Activated CD8-positive, alpha-beta memory T cell treated with anti-CD3 and anti-CD28 coated beads, Interleukin-2, amount 50 U/mL, for 4 hours (primary cell): ENCODE measurements at places on chromosomes 6 and 20.

DNA sequence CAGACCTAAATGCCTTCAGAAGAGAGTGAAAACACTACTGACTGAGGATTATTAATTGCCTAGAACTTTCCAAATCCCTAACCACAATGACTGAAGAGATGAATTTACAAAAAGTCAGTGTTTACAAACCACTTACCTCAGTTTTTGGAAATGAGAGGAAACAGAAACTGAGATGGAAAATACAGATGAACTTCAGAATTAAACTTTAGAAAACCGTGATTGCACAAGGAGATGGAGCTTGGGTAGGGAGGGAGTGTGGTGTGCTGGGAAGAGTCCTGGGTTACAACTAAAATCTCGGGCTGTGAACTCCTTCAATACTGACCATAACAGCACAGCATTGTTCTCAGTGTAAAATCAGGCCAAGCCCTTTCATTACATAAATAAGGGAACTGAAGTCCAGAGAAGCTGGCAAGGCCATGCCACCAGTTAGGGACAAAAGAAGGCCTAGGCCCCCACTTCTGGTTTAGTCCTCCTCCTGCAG is 4.0 kb downstream of the ELMO2 start:
- no peak for DNase-seq

DNA sequence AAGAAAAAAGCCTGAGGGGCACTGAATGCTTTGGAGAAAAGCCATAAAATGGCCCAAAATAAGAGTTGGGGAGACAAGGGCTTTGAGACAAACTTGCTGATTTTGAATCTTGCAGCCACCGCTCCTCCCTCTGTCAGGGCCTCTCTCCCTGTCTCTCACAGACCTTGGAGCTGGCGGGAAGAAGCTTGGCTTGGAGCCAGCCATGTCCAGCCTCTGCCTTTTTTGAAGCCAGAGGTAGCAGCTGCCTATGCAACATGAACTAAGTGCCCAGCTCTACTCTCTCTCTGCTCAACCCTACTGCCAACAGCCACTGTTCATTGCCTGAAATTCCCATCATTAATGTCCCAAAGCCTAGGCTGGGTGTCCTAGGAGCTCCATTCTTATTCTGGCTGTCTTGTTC is 63.7 kb upstream of the CTNNBL1 start:
- DNase-seq, result no peak

DNA sequence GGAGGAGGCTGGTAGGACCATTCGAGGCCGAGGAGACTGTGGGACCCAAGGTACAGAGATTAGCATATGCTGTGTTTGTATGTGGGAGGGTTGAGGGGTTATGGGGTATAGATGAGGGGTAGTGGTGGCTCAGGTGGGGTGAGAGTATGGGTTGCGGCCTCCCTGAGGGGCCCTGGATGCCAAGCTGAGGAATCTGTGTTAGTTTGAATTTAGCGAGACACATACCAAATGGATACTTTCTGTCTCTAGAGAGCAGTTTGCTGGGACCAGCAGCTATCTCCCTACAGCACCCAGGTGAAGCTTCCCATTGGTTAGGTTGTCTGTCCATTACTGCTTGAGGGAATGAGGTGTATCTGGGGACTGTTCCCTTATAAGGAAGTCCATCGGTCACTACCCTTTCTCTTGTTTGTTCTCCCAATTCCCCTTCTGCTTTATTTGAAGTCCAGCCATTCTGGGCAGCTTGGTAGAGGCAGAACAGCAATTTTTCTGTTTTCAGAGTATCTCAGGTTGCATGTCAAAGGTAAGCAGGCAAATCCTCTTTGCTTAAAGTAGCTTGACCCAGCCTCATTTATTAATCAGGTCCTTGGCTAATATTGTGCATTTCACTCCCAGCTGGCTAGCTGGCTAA is 15.2 kb downstream of the CHMP4B start:
- no peak for DNase-seq

DNA sequence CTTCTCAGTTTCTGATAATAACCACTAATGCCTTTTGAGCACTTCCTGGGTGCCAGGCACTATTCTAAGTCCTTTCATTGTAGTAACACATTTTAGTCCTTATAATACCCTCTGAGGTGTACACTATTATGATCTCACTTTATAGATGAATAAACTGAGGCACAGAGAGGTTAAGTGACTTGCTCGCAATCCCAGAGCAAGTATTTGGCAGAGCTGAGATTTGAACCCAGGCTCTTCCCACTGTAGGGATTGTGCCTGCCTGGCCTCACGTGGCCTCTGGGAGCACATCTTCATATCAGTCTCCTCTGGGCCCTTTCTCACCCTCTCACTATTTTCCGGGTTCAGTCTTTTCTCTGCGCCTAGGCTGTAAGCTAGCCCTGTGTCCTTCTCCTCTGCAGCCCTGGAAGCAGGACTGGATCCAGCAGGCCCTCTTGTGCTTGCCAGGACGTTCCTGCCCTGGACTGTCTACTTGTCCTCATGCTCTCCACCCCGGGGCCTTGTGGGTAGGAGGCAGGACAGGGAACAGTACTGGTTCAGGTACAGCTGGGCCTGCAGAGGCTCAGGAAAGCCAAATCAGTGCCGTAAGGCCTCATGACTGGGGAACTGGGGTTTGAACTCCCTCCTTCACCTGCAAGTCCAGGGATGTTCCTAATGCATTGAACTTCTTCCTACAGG is 139.6 kb downstream of the VEGFA start:
- no peak for DNase-seq

- DNase-seq, result no peak
These were observed 37.8 kb upstream of the ZNF831 start for GRCh38 chr20:59125836-59126235.

GRCh38 chr6:63319939-63320338 is at the start of gene LGSN:
LGSN (minus strand) TSS chr6:63319983; CDS start chr6:63319943, 40 bp downstream.
- DNase-seq, result no peak

- no peak for DNase-seq
These were observed 10.6 kb upstream of the IL17F start for GRCh38 chr6:52254731-52255378.

DNA sequence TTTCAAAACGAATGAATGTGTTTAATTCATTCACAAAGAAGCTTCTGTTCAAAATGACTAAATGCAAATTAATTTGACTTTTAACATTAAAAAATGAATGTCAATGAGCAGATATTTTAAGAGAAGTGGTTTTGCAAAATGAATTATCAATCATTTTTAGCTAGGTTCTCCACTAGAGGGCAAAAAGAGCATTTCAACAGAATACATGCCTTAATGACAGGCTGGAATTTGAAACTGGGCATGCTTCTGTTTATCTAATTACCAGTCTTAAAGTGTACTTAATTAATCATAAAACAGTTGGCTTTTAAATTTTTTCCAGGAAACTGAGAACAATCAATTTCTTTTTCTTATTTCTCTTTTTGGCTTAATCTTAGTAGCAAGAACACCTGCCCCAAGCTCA is 63.8 kb upstream of the TINAG start:
- DNase-seq, result no peak

DNA sequence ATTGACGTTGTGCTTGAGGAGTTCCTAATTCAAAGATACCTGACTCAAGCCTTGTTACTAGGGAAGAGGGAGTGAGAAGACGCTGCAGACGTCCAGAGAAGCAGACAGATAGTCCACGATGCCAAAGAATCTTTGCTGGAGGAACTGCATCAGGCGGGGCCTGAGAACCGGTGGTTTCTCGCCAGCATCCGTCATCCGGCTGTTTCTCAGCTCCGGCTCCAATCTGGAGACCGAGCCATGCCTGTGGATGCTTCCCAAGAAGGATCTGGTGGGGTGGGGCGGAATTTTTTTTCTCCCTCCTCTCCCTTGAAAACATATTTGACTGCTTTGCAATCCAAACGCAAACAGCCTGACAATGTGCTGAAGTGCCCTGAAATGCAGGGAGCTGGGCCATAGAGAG is 125.8 kb upstream of the SRSF6 start:
- no peak for DNase-seq

DNA sequence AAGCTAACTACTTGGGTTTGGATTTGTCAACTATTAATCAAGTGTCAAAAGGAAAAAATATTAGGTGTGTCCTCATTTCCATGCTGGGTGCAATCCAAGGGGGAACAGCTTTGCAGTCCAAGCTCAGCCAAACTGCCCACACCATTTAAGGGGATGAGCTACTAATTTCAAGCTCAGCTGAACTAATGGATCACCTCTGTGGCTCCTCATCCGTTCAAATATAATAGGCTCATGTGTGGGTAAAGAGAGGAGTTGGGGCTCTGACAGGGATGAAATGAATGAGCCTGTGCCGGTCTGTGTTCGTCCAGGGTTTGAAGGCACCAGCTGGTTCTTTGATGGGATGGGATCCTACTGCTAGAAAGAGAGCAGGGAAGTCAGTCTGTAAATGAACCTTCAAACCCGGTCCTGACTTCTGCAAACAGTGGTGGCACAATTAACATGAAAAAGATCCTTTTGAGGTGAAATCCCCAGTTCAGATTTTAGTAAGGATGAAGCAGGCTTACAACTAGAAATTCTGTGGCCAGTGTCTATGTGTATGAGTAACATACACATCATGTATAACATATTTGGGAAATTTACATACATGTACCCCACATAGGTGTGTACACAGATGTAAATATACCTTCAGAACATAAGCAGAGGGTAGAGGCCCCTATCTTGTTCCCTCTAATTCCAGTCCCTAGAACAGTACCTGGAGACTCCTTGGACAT is 41.9 kb downstream of the TTI1 start:
- no peak for DNase-seq

DNA sequence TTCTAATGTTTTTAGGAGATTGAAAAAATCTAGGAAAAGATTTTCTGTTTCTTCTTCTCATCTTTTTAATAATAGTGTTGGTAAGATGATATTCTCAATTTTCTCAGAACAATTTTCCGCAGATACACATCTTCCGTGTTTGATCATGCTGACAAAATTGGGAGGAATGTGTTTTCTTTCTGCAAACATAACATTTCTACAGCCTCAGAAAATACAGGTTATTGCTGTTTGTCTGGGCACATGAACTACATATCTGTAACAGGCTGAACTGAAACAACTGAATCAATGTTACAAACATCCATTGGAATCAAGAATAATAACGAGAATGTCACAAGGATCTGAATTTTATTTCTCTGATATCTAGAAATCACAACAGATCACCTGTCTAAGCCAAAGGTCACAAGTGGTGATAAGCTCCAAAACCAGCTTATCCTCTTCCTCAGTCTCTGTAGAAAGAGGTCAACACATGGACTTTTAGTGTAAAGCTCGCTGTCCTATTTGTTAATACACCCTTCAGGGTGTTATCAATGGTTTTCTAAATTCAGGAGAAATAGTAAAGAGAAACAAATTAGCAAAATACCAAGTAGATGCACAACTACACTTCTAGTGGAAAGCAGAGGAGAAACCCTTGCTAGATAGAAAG is 197.3 kb upstream of the MARCKS start:
- DNase-seq, result no peak

- DNase-seq, result no peak
These were observed 304.1 kb downstream of the LAMA2 start for GRCh38 chr6:129186988-129187387.

GRCh38 chr6:3085074-3085473 is 16.8 kb downstream of the RIPK1 start:
- DNase-seq, result no peak

GRCh38 chr6:22457996-22458395 is 111.4 kb upstream of the HDGFL1 start:
- no peak for DNase-seq

GRCh38 chr6:53546281-53546680 is 1.4 kb upstream of the GCLC start:
- DNase-seq, result no peak

DNA sequence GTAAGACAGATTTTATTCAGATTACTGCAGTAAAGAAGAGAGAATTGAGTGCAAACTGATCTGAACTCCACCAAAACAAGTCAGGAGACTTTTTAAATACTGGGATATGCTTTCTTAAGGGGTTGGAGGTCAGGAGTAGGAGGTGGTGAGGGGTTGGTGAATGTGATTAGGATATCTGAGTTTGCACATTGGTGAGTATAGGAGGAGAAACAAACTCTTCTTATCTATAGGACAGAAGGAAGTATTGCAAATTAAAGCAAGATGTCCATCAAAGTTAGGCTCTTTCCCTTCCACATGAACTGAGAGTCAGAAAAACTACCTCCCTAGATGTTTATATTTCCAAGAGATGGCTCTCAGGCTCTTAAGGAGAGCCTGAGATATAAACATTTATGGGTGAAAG is 114.6 kb upstream of the HTR1E start:
- DNase-seq, result no peak

DNA sequence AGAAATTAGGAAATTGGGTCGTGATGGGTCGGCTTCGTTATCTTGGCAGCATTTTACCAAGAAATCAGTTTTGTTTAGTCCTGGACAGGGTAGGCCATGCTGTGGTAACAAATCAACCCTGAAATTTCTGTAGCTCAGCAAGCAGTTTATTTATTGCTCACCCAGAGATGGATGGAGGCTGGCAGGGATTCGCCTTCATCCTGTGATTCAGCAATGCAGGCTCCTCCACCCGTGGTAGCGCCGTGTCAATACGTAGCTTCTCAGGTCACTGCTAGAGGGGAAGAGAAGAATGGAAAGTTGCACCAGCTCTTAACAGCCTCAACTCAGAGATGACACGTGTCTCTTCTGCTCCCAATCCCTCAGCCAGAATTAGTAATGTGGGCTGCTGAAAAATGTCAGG is 157.0 kb upstream of the SGK1 start:
- DNase-seq, result no peak

DNA sequence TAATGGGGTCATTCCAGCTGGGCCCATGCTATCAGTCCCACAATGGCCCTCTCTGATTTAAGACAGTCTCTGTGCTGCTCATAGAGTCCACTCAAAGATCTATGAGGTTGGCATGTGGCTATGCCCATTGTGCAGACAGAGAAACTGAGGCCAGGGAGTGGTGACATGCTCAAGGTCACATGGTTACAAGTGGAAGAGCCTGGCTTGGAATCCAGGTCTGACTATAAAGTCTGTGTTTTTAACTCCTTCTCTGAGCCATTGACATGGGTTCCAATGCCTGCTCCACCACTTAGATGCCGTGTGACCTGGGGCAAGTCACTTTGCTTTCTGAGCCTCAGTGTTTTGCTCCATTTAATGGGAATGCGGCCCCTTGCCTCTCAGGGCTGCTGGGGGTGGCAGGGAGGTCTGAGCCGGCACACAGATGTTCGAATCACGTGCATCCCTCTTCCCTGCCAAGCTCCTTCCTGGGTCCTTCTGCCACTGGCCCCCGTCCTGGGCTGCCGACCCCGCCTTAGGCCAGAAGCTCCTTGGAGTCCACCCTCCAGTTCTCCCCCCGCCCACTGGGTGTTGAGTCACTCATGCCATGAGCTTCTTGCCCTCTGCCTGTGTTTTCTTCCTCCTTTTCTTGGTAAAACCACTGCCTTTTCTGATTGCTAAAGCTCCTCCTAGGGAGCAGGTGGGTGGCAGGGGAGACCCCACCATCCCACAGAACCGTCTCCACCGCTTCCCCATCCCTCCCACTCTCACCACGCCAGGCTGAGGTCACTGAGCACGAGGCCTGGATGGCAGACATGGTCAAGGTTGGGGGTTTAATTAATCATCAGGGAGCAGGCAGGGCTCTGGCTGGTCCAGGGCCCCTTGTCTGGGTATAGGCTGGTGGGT is 35.7 kb downstream of the CEBPB start:
- no peak for DNase-seq

GRCh38 chr6:7115543-7116231 is 7.9 kb downstream of the RREB1 start:
- no peak for DNase-seq

- no peak for DNase-seq
These were observed 48.3 kb downstream of the ECT2L start for GRCh38 chr6:138844192-138844591.

- DNase-seq, result no peak
These were observed at the start of gene DST for GRCh38 chr6:56642366-56643261. DST (minus strand) TSS chr6:56642889.
